ENCODE measurements at places on chromosomes 4 and X.

GRCh38 chrX:115560211-115560977, 580 bp upstream of the PLS3 start:
- no peak for DNase-seq

- DNase-seq, result no peak
Measured at GRCh38 chrX:75151827-75152592, 4.1 kb downstream of the ABCB7 start.

GRCh38 chr4:74418063-74418670, 26.8 kb upstream of the AREG start:
- no peak for DNase-seq

DNA sequence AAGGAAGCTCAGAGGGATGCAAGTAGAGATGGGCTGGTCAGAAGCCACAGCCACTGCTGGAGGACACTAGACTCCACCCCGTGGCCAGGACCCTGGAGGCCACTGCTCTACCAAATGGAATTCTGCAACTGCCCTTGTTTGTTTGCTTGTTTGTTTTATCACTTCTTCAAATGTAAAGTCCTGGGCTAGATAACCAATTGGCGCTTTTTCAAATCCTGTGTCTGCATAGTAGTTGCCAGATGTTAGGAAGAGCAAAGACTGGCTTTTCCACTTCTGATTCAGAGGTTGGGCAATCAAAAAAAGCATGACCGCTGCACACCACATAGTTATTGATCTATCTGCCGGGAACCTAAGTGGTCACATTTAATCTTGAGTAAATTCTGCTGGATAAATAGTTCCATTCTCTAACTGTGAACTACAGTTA, 255.2 kb upstream of the SFRP2 start:
- no peak for DNase-seq

- DNase-seq, result no peak
Measured at GRCh38 chr4:16942491-16942890, 44.0 kb upstream of the LDB2 start.

GRCh38 chrX:68995780-68996551, 167.1 kb downstream of the EFNB1 start:
- DNase-seq, result no peak
